ENCODE measurements at places on chromosomes 2 and 18.

DNA sequence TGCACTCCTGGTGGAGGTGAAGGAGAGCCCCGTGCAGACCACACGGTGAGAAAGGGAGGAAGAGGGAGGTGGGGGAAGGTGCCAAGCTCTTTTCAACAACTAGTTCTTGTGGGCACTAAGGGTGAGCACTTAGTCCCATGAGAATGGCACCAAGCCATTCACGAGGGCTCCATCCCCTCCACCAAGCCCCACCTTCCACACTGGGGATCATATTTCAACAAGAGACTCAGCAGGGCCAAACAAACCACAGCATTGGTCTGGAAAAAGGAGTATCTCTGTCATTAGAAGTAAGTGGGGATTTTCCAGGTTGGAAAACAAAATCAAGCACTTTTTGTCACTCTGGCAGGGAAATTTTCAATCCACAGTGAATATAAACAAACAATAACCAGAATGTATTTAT, 38.4 kb downstream of the ZAP70 start:
- DNase-seq, result no peak

GRCh38 chr2:116819355-116819754, 995.1 kb upstream of the DDX18 start:
- no peak for DNase-seq

DNA sequence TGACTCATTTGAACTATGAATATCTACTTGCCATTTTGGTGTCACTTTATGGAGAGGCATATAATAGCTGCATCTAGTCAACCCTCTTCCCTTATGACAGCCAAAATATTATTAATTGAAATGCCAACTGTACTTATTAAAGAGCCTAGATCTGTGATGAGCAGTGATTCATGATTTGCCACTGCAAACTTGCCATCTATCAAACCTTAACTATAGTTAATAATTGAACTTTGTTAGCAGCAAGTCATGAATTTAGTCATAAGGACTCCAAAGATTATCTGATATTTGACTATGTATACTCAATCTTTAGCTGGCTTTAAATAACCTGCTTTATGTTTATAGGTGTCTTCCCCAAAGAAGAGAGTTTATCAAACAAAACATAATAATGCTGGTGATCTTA, 116.4 kb upstream of the VWC2L start:
- DNase-seq, result no peak

GRCh38 chr18:42296192-42296591, 341.2 kb downstream of the PIK3C3 start:
- DNase-seq, result no peak

DNA sequence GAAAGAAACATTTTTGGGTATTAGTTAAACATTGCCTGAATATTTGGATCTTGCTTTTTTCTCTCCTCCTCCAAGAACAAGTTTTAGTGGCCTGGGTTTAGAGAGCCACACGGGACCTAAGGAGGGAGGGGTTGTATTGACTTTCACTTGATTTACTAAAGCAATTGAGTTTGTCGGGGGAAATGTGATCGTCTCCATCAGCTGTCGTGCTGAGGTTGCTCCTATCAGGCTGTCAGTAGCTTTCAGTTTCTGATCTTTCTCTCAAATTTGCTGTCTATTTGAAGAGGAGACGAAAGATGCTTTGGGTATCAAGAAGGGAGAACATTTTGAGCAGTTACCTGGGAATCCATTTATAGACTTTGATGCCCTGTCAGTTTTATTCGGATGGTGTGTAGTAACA, 106.0 kb downstream of the SETBP1 start:
- no peak for DNase-seq

- no peak for DNase-seq
These were observed 83.3 kb upstream of the SALL3 start for GRCh38 chr18:78896111-78896905.

GRCh38 chr18:35933982-35934381, 38.5 kb upstream of the RMP24 start:
- DNase-seq, result no peak

DNA sequence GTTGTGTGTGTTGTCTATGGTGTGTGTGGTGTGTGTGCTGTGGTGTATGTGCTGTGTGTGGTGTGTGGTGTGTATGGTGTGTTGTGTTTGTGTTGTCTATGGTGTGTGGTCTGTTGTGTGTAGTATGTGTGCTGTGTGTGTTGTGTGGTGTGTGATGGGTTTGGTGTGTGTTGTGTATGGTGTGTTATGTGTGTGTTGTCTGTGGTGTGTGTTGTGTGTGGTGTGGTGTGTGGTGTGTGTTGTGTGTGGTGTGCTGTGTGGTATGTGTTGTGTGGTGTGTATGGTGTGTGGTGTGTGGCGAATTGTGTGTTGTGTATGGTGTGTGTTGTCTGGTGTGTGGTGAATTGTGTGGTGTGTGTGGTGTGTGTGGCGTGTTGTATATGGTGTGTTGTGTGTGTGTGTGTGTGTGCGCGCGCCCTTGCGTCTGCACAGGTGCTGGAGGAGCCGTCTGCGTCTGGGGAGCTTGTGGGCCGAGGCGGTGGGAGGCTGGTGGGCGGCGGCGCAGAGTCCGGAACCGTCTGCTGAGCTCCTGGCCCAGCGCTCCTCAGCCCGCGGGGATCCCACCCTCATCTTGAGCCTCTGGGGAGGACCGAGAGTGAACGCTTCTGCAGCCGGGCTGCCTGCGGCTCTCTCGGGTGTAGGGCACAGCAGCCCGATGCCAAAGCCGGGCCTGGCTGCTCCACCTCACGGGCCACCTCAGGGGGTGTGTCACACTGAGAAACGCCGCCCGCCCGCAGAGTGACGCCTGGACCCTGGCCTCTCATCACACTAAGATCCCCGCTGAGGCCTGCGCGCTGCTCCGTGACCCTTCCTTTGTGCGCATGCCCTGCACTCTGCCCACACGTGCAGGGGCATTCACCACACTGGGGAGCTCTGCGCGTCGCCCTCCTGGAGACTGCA, 8.8 kb upstream of the ADI1 start:
- DNase-seq, result no peak

Data from hepatocyte (in vitro differentiated cells).